ENCODE measurements at places on chromosomes 3 and 15.

DNA sequence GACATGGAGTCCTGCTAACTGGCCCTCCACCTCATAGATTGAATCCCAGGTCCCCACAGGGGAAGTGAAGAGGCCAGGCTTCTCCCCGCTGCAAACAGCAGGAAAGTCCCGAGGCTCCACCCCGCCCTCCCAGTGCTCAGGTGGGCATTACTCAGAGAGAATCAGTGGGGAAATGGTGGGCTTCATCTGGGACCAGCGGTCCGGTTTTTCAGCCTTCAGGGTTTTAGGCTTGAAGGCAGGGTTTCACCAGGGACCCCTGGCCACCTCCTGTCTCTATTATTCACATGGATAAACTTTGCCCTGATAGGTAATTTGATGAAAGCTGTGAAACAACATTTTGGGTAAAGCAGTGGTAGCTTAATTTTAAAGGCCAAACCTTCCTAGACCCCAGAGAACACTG lies 31.3 kb downstream of the MKRN3 start:
- no peak for DNase-seq

GRCh38 chr15:73700041-73700842 lies 16.1 kb downstream of the CD276 start:
- DNase-seq, result peak; percentile 92

GRCh38 chr3:195762611-195763010 lies 41.8 kb downstream of the MUC20 start:
- no peak for DNase-seq

GRCh38 chr15:50911621-50912020 lies 3.1 kb downstream of the AP4E1 start:
- DNase-seq, result peak; percentile 67

DNA sequence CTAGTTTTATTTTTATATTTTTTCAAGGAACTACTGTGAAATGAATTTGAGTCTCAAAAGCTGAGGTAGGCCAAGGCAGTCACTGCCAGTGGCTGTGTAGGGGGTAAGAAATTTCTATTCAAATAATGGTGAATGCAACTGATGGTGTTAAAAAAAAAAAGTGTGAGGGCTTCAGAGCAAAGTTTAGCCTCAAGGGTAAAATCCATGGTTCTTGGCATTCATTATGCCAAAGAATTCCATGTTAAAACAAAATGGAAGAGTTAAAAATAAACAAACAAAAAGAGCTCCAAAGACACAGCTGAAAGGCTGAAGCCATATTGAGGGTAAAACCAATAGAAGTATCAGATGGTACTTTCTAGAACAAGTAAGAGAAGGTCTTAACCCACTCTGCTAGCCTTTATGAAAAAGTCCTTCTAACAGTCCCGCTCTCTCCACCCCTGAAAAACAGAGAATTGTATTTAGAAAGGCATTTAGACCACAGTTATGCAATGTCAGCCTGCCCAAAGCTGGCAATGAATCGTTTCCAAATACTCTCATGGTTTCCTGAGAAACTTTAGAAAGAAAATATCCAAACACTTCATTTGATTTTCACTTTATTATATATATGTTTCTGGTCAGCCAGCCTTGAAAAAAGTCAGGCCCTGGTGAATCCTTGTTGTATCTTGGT lies 158.4 kb upstream of the GMNC start:
- DNase-seq, result no peak

DNA sequence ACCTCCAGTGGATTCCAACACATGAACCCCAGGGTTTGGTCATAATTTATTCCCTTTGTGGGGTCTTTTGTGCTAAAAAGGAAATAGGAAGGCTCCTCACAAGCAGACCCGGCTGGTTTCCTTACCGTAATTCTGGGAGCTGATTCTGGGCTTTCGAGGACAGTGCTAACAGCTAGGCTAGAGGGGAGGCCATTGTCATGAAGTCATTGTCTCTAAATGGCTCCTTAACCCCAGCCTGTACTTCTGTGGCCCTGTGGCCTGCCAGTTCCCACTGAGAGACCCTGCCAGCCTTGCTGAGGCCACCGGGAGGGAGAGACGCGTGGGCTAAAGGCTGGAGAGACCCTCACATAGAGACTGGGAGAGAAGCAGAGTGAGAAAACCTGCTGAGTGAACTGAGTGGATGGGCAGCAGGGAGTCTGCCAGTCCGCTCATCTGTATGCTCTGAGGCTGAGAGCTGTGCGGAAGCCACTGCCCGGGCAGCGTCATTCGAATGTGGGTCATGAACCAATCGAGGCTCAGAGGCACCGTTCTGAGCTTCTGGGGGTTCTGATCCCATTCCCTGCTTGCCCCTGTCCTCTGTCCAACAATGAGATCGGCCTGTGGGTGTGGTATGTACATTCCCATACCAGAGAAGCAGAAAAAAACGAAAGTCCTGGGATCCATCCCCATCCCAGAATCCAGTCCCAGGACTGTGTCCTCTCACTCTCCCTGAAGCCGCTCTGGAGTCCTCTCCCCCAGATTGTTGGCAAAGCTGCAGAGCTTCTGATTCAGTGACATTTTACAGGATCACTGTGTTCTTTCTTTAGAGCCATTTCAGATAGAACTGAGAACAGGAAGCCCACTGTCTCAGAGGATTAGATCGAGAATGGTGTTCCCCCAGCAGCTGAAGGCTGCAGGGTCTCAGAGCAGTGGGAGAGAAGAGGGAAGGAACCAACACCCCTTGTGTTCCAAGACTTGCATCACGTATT lies 21.3 kb upstream of the DGKG start:
- DNase-seq, result no peak

GRCh38 chr3:136751316-136752171 lies 634 bp downstream of the STAG1 start:
- peak; percentile 67 for DNase-seq

GRCh38 chr3:144821583-144821982 lies 850.0 kb downstream of the DIPK2A start:
- DNase-seq, result no peak

DNA sequence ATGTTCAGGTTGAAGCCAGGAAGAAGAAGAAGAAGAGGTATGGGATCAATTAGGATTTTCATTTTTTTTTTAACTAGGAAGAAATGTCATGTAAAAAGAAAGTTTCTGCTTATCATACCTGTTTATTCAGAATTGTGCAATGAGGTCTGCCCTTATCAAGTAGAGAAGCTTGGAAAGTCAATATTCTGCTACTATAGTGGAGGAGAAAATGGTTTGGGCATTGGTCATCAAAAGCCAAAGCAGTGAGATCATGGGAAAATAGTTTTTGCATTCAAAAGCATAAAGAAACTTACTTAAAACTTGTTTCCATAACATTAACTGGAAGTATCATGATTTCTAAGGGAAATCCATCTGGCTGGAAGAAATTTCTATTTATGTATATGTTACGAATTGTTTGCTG lies 1239.2 kb downstream of the NSUN3 start:
- DNase-seq, result no peak

DNA sequence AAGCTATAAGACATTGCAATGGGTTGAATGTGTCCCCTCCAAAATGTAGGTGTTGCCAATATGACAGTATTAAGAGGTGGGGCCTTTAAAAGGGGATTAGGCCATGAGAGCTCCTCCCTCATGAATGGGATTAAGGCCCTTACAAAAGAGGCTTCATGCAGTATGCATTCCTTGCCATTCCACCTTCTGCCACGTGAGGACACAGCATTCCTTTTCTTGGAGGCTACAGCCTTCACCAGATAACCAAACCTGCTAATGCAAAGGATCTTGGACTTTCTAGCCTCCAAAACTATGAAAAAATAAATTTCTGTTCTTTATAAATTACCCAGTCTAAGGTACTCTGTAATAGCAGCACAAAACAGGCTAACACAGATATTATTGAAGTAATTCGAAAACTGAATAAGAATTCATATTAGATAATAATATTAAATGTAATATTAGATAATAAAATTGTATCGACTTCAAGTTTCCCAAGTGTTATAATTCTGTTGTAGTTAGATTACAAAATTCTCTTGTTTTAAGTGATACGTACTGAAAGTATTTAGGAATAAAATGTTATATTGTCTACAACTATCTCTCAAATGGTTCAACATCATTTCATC lies 29.4 kb upstream of the ATP8B4 start:
- DNase-seq, result no peak

GRCh38 chr15:80893777-80894176 lies 95.8 kb downstream of the MESD start:
- DNase-seq, result no peak

DNA sequence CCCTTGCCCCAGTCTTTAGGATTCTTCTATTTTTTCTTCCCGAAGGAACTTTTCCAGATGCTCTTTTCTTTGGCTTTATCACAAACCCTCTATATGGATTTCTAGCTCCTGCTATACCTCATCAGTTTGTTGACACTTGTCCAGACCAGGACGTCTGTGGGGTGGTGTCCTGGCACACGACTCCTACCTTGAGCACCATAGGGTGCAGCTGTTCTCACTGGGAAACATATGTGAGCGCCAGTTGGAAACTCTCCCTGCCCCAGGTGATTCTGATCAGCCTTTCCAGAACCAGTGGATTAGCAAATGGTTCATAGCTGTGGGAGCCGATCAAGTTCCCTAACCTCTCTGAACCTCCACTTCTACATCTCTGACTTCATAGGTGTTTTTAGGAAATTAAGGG lies 40.6 kb upstream of the USP3 start:
- DNase-seq, result no peak

- no peak for DNase-seq
These were observed 11.4 kb upstream of the GPR171 start for GRCh38 chr3:151214459-151214858.

Data from suppressor macrophage treated with lipopolysaccharide for 4 hours (primary cell).